Upper lobe of left lung (tissue), 6 donors: ENCODE measurements at places on chromosomes 2 and 18. TPM values are rescaled to one million over a fixed set of nuclear protein-coding genes. Genes with fewer than 3 reads are reported as not detected.

TRAPPC12 gene
- 88.2 TPM for total RNA-seq

FAP gene
- total RNA-seq, result 1.2 TPM

DOK6 gene
- total RNA-seq, result 1.0 TPM

PLCD4 gene
- total RNA-seq, result 0.30 TPM

CLEC4F gene
- not detected for total RNA-seq

MC4R gene
- total RNA-seq, result not detected

LOXL3 gene
- total RNA-seq, result 3.6 TPM

CYBRD1 gene
- total RNA-seq, result 83.8 TPM

RMDN2 gene
- 15.7 TPM for total RNA-seq

PLGLB1 gene
- total RNA-seq, result not detected

FRZB gene
- total RNA-seq, result 4.0 TPM

ATP8B1 gene
- 29.3 TPM for total RNA-seq

PDE1A gene
- 2.3 TPM for total RNA-seq

GFPT1 gene
- total RNA-seq, result 99.0 TPM

IL1F10 gene
- not detected for total RNA-seq

UPP2 gene
- not detected for total RNA-seq

MPP4 gene
- not detected for total RNA-seq

TMEM163 gene
- total RNA-seq, result 64.1 TPM

ANKAR gene
- 8.9 TPM for total RNA-seq

MRPL53 gene
- total RNA-seq, result 25.0 TPM

SCG2 gene
- 0.15 TPM for total RNA-seq

FBLN7 gene
- 4.0 TPM for total RNA-seq

CCDC85A gene
- total RNA-seq, result 19.5 TPM

CFAP210 gene
- total RNA-seq, result not detected

FEV gene
- not detected for total RNA-seq

NTSR2 gene
- not detected for total RNA-seq

SULT1C2 gene
- 5.2 TPM for total RNA-seq

PLA2R1 gene
- 10.2 TPM for total RNA-seq

VAMP5 gene
- 20.5 TPM for total RNA-seq

MPHOSPH10 gene
- 34.7 TPM for total RNA-seq

UGT1A10 gene
- total RNA-seq, result not detected

HPCAL1 gene
- total RNA-seq, result 481 TPM

SP5 gene
- total RNA-seq, result 5.2 TPM

BMP10 gene
- not detected for total RNA-seq

CRYBA2 gene
- total RNA-seq, result not detected

EPB41L3 gene
- total RNA-seq, result 77.2 TPM

PSMD1 gene
- total RNA-seq, result 54.6 TPM

TTN gene
- total RNA-seq, result 249 TPM

SCYGR4 gene
- not detected for total RNA-seq

KCNG2 gene
- total RNA-seq, result not detected

RFTN2 gene
- 7.0 TPM for total RNA-seq
